ENCODE measurements at places on chromosomes 7 and 10.

DNA sequence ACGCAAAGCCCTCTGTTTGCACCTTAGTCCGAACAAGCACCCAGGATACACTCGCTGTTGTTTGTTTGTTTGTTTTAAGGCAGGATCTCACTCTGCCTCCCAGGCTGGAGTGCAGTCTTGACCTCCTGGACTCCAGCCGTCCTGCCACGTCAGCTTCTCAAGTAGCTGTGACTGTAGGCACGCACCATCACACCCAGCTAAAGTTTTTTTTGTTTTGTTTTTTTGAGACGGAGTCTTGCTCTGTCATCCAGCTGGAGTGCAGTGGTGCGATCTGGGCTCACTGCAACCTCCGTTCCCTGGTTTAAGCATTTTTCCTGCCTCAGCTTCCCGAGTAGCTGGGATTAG is 76.8 kb downstream of the CTBP2 start:
- DNase-seq, result no peak

- DNase-seq, result no peak
These were observed 455.5 kb downstream of the PHTF2 start for GRCh38 chr7:78253850-78254725.

DNA sequence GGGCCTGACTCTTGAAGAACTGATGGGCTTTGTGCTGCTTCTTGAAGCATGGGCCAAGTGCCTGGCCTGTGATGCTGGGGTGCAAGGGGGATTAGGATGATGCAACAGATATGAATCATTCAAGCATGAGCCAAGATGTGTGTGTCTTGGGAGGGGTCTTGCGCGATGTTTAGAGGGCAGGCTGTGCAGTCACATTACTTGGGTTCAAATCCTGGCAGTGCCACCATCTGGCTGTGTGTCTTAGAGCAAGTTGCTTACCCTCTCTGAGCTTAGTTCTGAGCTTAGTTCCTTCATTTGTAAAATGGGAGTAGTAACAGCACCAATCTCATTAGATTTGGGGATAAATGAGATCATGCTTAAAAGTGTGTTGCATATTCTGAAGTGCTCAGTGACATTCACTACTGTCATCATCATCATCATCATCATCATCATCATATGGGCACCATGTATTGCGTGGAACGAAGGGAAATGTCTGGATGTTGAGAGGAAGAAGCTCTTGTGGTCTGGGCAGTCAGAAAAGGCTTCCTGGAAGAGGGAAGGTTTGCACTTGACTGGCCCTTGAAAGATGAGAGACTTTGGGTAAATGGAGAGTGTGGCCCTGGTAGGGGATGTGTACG is 9.3 kb downstream of the UNC5B start:
- DNase-seq, result no peak

DNA sequence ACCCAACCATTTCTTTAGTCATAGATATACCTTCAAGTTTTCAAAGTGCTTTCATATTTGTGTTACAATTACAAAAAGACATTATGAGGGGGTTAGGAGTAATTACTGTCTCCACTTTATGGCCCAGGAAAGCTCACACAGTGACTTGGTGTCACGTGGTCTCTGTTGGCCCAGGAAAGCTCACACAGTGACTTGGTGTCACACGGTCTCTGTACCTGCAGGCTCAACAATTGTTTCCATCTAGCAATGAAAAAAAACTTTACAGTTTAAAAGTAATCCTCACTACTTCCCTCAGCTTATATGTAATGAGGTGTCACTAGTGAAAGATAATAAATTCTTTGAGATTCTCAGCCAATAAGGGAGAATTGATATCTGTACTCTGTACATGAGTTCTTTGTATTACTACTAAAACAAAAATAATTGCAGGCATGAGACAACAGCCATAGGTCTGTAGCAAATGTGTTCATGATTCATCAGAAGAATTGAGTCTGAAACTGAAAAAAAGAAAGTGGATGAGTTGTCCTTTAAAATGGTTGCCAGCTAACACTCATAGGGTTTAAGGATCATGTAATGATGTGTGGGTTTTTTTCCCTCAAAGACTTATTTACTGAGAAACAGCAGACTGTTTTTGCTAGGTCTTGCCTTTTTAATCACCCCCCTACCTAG is 10.9 kb downstream of the OGDH start:
- DNase-seq, result no peak

DNA sequence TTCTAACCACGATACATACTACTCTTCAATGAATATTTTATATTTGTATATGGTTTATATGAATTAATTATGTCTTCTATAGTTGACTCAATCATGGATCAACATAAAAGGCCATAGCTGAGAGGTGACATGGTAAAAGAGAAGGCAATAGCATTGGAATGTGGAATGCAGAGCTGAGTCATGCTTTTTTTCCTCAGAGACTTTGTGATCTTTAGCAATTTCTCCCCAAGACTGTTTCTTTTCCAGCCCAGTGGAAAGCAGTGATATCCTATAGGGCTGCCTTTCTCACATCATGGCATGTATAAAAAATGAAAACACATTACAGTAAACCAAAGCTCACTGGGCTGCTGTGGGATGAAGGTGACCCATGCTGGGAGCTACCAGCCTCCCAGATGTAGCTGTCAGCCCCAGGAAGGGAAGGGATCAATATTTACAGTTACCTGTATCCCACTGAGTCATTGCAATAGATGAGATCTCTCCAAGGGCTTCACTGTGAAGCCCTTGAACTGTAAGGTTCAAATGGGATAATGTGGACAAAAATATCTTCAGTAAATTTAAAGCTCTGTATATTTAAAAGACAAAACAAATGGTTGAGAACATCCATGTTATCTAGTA is 30.2 kb downstream of the SLC39A12 start:
- DNase-seq, result no peak

DNA sequence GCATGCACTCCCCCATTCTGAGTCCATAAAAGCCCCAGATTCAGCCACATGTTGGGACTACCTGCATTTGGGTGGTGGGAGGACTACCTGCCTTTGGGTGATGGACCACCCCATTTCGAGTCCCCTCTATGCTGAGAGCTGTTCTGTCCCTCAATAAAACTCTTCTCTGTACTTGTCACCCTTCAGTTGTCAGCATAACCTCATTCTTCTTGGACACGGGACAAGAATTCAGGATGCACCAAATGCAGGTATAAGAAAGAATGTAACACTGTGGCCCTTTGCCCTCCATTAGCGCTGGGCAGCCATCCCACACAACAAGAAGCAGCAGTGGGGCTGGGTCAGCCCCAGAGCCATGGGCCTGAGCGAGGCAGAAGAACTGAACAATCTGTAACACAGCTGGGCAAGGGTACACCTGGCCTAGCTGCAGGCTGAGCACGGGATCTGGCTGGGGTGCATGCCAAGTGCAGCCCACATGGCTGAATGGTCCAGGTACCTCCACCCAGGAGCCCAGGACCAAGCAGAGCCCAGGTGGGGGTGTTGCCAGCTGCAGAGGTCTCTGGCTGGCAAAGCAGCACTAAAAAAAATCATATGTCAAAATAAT is 1344.3 kb upstream of the LRRTM3 start:
- DNase-seq, result no peak

DNA sequence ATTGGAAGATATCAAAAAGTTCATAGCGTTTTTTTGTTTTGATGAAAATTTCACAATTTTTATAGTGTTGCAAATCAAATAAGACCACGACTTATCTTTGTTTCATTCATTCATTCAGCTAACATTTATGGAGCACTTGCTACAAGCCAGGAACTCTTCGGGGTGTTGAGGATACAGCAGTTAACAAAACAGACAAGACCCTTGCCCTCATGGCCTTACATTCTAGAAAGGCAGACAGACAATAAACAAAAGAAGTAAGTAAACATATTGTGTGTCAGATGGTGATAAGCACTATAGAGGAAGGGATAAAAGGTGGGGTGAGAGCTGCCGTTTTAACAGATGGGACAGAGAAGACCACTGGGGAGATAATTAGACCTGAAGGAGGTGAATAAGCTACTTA is 41.6 kb upstream of the GSAP start:
- DNase-seq, result no peak

DNA sequence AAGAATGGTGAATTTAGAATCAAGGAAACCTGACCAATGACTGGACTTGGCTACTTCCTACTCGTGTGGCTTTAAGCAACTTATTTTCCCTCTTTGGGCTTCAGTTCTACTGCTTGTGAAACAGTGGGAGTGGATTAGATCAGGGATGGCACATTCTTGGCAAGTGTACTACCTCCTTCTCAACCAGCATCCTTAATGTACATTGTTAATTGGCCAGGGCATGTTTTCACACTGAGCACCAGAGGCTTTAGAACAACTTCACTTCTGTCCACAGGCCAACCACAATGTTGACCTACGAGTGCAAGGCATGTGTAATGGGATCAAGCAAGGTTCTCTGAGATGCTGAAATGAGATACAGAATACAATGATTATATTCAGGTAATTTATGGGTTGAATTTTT is 315.3 kb downstream of the ADRA2A start:
- no peak for DNase-seq

DNA sequence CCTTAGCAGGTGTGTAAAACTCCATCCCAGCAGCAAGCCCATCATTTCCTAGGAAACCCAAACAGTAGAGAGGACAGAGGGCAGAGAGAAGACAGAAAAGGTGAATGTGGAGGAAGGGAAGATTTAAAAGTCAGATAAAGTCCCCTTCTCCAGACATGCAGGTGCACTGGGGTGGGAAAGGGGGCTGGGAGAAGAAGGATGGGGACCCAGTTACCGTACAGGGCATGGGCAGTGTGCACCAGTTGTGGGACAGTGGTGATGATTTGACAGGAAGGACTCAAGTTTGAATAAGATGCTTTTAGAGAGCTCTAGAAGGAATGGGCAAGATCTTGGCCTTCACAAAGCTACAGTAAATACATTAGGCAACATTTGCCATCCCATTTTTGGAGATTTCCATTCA is 110.7 kb upstream of the PLXNA4 start:
- DNase-seq, result no peak

- no peak for DNase-seq
These were observed 4.6 kb upstream of the RADIL start for GRCh38 chr7:4888161-4888560.

- DNase-seq, result no peak
These were observed 15.3 kb upstream of the CHST12 start for GRCh38 chr7:2387897-2388636.

- no peak for DNase-seq
These were observed 43.9 kb upstream of the ARHGAP12 start for GRCh38 chr10:31972519-31973041.

DNA sequence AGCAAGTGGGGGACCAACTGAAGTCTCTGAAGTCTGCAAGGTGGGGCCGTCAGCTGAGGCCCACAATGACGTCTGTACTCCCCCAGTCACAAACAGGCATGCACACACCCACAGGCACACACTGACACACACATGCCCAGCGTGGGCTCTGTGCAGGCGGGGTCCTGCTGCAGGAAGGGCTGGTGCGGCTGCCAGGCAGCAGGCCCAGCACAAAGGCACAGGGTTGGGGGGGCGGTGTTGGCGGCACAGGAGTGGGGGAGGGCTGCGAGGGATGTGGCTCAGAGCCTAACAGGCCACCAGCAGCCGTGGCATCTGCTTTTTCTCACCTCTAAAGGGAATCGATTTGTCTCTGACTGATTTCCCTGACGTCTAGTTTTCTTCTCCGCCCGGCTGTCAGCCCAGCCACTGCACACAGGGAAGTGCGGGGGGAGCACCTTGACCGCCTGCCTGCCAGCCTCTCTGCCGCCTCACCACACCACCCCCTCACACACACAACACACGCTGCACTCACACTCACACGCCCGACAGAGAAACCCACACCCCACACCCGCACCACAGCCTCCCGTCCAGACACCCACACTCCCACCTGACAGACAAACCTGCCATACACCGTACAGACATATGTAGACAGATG is 43.5 kb upstream of the ZMIZ1 start:
- DNase-seq, result no peak

DNA sequence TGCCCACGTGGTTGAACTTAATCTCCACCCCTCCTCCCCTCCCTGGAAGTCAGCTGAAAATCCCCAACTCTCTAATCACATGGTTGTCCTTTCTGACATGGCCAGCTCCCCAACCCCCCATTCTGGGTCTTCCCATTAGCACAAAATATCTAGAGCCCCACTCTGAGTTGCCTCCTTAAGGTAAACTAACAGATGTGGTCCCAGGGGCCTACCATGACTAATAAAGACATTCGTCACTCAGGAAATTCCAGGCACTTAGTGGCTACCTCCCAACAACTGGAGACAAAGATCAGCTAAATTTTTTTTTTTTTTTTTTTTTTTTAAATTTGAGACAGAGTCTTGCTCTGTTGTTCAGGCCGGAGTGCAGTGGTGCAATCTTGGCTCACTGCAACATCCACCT is 21.1 kb downstream of the CCDC126 start:
- no peak for DNase-seq
